Activated T-helper 1 cell treated with anti-CD3 and anti-CD28 coated beads, Interleukin-12 subunit alpha, Interleukin-12 subunit beta, Interleukin-2, Interleukin-4 antibody, amounts not matched to agents 30 ng/mL and 10 ng/mL and 1 ng/mL, durations not matched to agents 14 hours and 24 hours and 36 hours (primary cell): ENCODE measurements at places on chromosomes 6 and 20. TPM values are rescaled to one million over a fixed set of nuclear protein-coding genes. Genes with fewer than 3 reads are reported as not detected.
A peak's percentile ranks its signal among the peaks of the same experiment; 100 is the strongest.

DNA sequence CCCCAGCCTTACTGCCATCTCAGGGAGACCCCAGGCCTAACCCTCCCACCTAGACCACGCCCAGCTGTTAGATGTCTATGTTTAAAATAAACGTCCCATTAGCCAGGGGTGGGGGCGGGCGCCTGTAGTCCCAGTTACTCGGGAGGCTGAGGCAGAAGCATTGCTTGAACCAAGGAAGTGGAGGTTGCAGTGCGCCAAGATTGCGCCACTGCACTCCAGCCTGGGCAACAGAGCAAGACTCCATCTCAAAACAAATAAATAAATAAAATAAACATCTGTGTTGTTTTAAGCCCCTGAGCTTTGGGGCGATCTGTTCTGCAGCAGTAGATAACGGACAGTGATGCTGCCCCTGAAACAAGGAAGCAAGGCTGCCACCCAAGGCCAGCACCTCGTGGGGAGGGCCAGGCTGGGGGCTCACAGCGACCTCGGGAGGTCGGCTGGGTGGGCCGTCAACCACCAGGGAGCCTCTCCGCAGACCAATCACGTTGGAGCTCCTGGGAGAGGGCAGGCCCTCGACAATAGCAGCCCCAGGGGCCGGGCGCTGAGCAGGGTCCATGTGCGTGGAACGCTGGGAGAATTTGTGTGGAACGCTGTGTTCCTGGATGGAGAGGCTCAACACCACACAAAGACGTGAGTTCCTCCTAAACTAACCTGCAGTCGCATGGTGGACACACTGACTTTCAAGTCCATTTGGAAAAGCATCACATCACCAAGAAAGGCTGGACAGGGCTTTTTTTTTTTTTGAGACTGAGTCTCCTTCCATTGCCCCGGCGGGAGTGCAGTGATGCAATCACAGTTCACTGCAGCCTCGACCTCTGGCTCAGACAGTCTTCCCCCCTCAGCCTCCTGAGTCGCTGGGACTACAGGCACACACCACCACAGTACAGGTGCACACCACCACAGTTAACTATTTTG lies 1.0 kb upstream of the HELZ2 start:
- no peaks in the 10 kb centered on the region for H3K4me1 ChIP-seq
- H3K27ac ChIP-seq, result no peak overlapping the region
- no peaks in the 10 kb centered on the region for H3K36me3 ChIP-seq
- DNase-seq, result no peak

GRCh38 chr6:169174516-169175359 lies 78.9 kb downstream of the THBS2 start:
- H3K36me3 ChIP-seq, result no peaks in the 10 kb centered on the region
- H3K27me3 ChIP-seq, result peaks cover 4% of the 10 kb centered on the region
- no peaks in the 10 kb centered on the region for H3K4me1 ChIP-seq
- DNase-seq, result no peak
- no peak overlapping the region for H3K27ac ChIP-seq

GLP1R gene
- total RNA-seq, result 0.18 TPM in 1 of 2 replicates, not detected in the other

GRCh38 chr6:126548300-126548699 lies 208.4 kb downstream of the CENPW start:
- no peak for DNase-seq
- H3K4me3 ChIP-seq, result no peak overlapping the region
- no peaks in the 10 kb centered on the region for H3K4me1 ChIP-seq
- H3K27ac ChIP-seq, result no peak overlapping the region
- H3K36me3 ChIP-seq, result no peaks in the 10 kb centered on the region

GRCh38 chr6:117624869-117625481 lies 22.7 kb upstream of the GOPC start:
- no peak overlapping the region for H3K4me3 ChIP-seq
- H3K27me3 ChIP-seq, result peaks cover 1% of the 10 kb centered on the region
- no peaks in the 10 kb centered on the region for H3K36me3 ChIP-seq
- DNase-seq, result no peak
- no peak overlapping the region for H3K27ac ChIP-seq

DNA sequence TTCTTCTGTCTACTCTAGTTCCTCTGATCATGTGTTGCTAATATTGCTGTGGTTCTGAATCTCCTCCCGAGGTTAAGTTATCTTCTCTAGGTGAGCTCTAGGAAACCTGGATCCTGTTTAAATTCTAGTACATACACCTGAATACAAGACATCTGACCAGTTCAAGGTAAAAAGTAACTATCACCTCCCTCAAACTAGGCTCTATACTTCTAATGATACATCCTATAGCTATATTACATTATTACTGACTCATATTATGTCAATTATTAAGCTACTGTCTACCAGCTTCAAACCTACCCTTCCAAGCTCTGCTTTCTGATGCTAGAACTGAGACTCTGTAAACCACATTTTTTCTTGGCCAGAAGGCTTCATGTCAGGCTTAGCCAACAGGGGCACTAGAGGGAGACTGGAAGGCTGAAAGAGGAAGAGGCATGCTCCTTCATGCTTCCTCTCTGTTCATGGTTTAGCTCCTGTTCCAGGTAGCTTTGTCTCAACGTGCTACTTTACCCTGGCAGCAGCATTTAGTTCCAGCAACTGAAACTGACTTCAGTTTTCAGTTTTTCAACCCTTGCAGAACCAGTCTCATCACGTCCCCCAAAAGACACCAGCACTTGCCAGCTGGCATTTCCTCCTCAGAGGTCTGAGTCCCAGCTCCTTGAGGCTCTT lies 148.4 kb upstream of the TOP1 start:
- H3K4me3 ChIP-seq, result no peak overlapping the region
- no peak overlapping the region for H3K27ac ChIP-seq
- DNase-seq, result no peak
- H3K27me3 ChIP-seq, result peaks cover 4% of the 10 kb centered on the region

DNA sequence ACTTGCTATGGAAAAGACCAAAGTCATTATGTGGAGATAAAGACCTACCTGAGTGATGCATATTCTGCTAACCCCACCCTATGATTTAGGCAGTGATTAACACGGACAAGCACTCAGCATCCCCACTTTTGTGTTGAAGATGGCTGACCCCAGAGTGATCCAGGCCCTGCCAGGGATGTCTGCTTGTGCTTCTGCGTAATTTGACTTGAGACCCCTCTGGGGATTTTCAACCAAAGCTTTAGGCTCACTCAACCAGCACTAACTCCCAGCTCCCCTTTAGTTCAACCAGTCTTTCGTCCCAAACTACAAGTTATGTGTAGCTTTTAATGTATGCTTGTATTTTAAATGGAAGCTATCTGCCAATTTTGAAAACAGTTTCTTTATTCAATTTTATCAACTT lies 538.0 kb upstream of the ID4 start:
- H3K36me3 ChIP-seq, result no peaks in the 10 kb centered on the region
- no peaks in the 10 kb centered on the region for H3K4me1 ChIP-seq
- no peak for DNase-seq
- no peaks in the 10 kb centered on the region for H3K27me3 ChIP-seq
- H3K4me3 ChIP-seq, result no peak overlapping the region

GRCh38 chr20:24960861-24961260 lies 11.8 kb downstream of the CST7 start:
- no peaks in the 10 kb centered on the region for H3K27me3 ChIP-seq
- H3K27ac ChIP-seq, result peak overlapping the region; percentile 78
- no peak for DNase-seq

GRCh38 chr6:122839472-122839871 lies 50.4 kb downstream of the SMPDL3A start:
- H3K36me3 ChIP-seq, result no peaks in the 10 kb centered on the region
- peaks cover 7% of the 10 kb centered on the region for H3K27me3 ChIP-seq
- H3K4me3 ChIP-seq, result no peak overlapping the region
- no peaks in the 10 kb centered on the region for H3K4me1 ChIP-seq

DNA sequence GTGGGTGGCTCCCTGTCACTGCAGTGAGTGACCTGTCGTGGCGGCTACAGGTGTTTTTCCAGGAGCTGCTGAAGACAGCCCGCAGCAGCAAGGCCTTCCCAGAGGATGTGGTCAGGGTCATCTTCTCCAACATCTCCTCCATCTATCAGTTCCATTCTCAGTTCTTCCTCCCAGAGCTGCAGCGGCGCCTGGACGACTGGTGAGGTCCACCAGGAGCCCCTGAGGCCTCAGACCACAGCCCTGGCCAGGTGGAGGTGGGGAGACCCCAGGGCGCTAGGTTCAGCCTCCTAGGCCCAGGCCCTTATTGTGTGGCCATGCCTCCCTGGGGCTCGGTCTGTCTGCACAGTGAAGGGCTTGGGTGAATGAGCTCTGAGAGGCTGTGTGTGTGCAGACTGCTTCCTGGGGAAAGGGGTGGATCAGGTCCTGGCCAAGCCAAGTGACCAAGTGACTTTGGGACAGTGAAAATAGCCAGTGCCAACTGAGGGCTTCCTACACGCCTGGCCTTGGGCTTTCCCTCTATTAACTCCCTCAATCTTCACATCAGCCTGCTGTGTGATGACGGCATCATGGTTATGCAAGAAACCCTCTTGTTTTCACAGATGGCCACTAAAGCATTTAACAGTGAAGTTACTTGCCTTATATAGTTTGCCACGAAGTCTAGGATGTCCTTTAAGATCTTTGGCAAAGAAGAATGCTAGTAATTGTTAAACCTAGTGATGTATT lies 6.4 kb downstream of the FGD2 start:
- no peaks in the 10 kb centered on the region for H3K27me3 ChIP-seq
- no peak for DNase-seq
- no peak overlapping the region for H3K27ac ChIP-seq
- H3K4me1 ChIP-seq, result peaks cover 6% of the 10 kb centered on the region
- no peak overlapping the region for H3K4me3 ChIP-seq

DNA sequence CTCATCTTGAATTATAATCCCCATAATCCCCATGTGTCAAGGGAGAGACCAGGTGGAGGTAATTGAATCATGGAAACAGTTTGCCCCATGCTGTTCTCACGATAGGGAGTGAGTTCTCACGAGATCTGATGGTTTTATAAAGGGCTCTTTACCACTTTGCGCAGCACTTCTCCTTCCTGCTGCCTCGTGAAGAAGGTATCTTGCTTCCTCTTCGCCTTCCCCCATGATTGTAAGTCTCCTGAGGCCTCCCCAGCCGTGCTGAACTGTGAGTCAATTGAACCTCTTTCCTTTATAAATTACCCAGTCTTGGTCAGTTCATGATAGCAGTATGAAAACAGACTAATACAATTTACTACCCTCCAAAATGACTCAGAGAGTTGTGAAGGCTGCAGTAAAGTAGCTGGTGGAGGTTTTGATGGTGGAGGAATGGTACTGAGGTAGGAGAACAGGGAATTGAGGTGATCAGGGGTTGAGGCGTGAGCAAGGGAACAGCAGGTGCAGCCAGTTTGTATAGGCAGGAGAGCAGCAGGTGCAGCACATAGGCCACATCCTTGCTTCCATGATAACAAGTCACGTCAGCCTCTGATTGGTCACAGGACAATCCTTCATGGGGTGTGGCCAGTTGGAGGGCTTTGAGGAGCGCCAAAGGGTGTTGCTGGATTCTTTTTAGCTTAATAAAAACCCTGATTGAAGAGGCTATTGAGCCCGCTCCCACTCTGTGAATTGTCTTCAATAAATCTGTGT lies 150.0 kb downstream of the CDC5L start:
- no peaks in the 10 kb centered on the region for H3K36me3 ChIP-seq
- no peaks in the 10 kb centered on the region for H3K4me1 ChIP-seq
- H3K4me3 ChIP-seq, result no peak overlapping the region
- DNase-seq, result no peak

DNA sequence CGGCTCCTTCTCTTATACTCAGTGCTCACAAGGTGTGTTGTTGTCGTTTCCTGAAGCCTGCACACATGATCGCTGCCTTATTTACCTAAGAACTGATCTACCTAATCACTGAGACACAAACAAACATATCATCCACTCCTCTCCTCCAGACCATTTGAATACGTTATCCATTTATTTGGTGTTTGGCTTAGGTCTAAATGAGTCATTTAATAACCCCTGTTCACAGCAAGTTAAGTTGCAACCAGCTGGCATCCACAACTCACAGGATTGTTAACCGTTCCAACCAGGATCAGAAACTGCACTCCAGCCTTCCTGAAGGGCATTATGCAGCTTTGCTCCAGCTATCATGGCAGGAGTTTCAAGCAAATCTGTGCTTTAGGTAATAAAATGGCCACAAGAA lies 511.1 kb upstream of the MAP3K7 start:
- no peak overlapping the region for H3K27ac ChIP-seq
- H3K4me3 ChIP-seq, result no peak overlapping the region
- no peaks in the 10 kb centered on the region for H3K27me3 ChIP-seq
- no peaks in the 10 kb centered on the region for H3K4me1 ChIP-seq
- H3K36me3 ChIP-seq, result no peaks in the 10 kb centered on the region

DNA sequence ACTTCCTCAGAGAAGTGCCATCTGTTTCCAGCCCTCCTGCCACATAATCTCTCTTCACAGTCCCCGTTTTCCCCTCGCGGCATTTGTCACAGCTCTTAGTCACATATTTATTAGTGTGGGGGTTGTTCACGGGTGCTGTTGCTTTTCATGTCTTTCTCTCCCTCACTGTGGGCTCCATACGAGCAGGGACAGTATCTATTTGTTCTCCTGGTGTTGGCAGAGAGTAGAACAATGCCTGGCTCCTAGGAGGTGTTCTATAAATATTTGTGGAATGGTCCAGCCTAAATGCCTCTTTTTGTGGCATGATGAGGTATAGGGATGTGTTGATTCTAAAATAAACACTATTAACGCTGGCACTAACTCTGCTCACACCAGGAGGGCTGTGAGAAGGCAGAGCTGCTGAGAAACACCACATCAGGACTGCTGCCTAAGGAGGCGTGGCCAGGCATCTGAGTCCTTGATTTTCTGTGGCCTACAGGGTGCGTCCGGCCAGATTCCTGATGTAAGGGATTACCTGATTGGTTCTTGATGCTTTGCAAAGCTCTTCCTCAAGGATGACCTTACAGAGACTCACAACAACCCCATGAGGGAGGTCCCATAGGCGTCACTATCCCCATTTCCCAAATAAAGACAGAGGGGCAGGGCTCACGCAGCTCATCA lies 219.8 kb upstream of the ARID1B start:
- no peaks in the 10 kb centered on the region for H3K36me3 ChIP-seq
- no peak for DNase-seq
- no peaks in the 10 kb centered on the region for H3K4me1 ChIP-seq
- no peak overlapping the region for H3K27ac ChIP-seq
- H3K4me3 ChIP-seq, result no peak overlapping the region

DNA sequence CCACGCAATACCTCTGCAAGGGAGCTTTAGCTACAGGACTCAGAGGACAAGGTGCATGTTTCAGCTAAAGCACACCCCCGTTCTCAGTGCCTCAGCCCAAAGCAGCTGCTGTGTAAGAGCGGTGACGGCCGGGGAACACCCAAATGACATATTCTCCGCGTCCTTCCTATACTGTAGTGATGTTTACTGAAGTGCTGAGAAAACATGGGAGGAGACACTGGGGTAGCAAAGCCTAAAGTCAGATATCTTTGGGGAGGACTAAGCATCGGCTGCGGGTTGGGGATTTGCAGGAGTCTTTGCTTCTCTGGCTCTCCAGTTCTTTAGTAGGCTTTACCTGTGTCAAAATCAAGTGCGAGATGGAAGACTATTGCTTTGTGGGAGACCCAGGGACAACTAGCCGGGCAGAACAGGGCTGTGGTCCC lies 1.7 kb downstream of the SLC22A23 start:
- H3K27ac ChIP-seq, result no peak overlapping the region
- H3K4me3 ChIP-seq, result no peak overlapping the region
- no peaks in the 10 kb centered on the region for H3K36me3 ChIP-seq
- peak; percentile 9 for DNase-seq
- H3K27me3 ChIP-seq, result peaks cover 36% of the 10 kb centered on the region
